ENCODE measurements at places on chromosomes 7 and 10. TPM values are rescaled to one million over a fixed set of nuclear protein-coding genes. Genes with fewer than 3 reads are reported as not detected.

Gene DYNC1I1
- total RNA-seq = not detected

Gene AOAH
- 136 TPM for total RNA-seq

Gene EVX1
- not detected for total RNA-seq

Gene NPC1L1
- total RNA-seq = 0.12 TPM

Gene POLR2J2
- 17.7 TPM for total RNA-seq

Gene MYL10
- total RNA-seq = not detected

Gene IKZF1
- total RNA-seq = 416 TPM

Gene RELN
- total RNA-seq = not detected

Gene TLX1
- total RNA-seq = not detected

Gene CHRM2
- total RNA-seq = not detected

Gene CPN1
- total RNA-seq = not detected

Gene SPDYE6
- total RNA-seq = not detected

Gene LCOR
- 58.7 TPM for total RNA-seq

Gene FAM25C
- total RNA-seq = not detected

Gene NPSR1
- not detected for total RNA-seq

Gene STX1A
- 23.2 TPM for total RNA-seq

Gene NKX1-2
- not detected for total RNA-seq

Gene OR2A42
- total RNA-seq = not detected

Gene BTBD16
- total RNA-seq = not detected

Gene GHRHR
- total RNA-seq = not detected

Gene VWDE
- not detected for total RNA-seq

Gene AKR1C1
- total RNA-seq = 0.28 TPM

Gene MDFIC
- total RNA-seq = 109 TPM

Gene CUZD1
- total RNA-seq = 3.9 TPM

Gene SLC13A1
- not detected for total RNA-seq

Gene TRPV5
- not detected for total RNA-seq

Gene PPP3CB
- 47.7 TPM for total RNA-seq

Gene CCDC146
- total RNA-seq = 3.2 TPM

Gene SLC16A9
- total RNA-seq = 0.45 TPM

Gene ADD3
- total RNA-seq = 81.5 TPM

Gene CRTAC1
- not detected for total RNA-seq

Gene LIPJ
- not detected for total RNA-seq

Gene C10orf95
- total RNA-seq = 0.98 TPM

Gene ASZ1
- total RNA-seq = not detected

Gene FKBP6
- not detected for total RNA-seq

Gene GPR158
- total RNA-seq = not detected

Gene TSC22D4
- total RNA-seq = 129 TPM

Gene CTAGE8
- total RNA-seq = not detected

Gene AS3MT
- total RNA-seq = 0.43 TPM

Gene MBL2
- not detected for total RNA-seq

Gene GIMAP5
- total RNA-seq = 75.5 TPM

Gene ZNF425
- 0.39 TPM for total RNA-seq

Gene GPR37
- not detected for total RNA-seq

Gene SPDYE2B
- not detected for total RNA-seq

Gene ADCY1
- total RNA-seq = 1.4 TPM

Gene AMPH
- total RNA-seq = not detected

Gene CPA5
- not detected for total RNA-seq

Gene HOXA2
- total RNA-seq = not detected

Gene SRGN
- total RNA-seq = 268 TPM

Gene AFAP1L2
- 1.3 TPM for total RNA-seq

Measured in natural killer cell treated with Interleukin-12 subunit alpha and Interleukin-12 subunit beta and Interleukin-15 and Interleukin-18, amount 100 ng/mL, for 72 hours (primary cell).